Activated T-cell treated with anti-CD3 and anti-CD28 coated beads, Interleukin-2, amount 50 U/mL, for 48 hours (primary cell): ENCODE measurements at places on chromosomes 7 and 10.
A peak's percentile ranks its signal among the peaks of the same experiment; 100 is the strongest.

- DNase-seq = no peak
Observed at GRCh38 chr7:18320971-18321567, 174.5 kb upstream of the HDAC9 start.

- peak; percentile 83 for DNase-seq
Observed at GRCh38 chr7:157851501-157852067, 514.8 kb downstream of the DNAJB6 start.

DNA sequence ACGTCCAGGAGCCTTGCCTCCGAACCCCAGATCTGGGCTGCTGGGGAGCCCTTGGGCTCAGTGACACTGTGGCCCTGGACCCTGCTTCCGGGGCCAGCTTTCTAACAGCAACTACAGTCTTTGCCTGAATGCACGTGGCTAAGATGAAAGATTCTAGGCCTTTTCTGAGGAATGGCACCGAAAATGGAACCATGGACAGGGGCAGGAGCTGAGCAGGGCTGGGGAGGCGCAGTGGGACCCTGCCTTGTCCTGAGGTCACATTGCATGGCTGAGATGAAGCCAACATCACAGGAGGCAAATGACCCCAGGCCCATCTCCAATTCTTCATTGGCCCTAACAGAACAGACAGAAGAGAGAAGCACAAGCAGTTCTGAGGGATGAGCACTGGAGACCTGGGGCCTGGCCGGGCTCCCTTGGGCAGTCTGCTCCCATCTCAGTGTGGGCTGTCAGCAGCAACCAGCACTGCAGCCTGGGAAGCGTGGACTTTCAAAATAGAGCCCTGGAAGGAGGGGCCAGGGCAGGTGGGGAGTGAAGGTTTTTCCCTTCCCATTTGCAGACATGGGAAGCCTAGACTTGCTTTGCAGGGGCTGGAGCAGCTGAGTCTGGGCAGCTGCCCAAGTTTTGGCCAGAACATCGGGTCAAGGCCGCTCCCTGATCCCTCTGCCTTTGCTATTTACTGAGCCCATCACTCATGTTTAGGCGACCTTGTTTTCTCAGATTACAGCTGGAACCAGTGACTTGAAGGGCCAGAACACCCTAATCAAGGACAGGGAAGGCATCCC lies 114.4 kb upstream of the TCERG1L start:
- DNase-seq = no peak

GRCh38 chr7:138843632-138844580 lies 45.9 kb upstream of the ATP6V0A4 start:
- no peak for DNase-seq

DNA sequence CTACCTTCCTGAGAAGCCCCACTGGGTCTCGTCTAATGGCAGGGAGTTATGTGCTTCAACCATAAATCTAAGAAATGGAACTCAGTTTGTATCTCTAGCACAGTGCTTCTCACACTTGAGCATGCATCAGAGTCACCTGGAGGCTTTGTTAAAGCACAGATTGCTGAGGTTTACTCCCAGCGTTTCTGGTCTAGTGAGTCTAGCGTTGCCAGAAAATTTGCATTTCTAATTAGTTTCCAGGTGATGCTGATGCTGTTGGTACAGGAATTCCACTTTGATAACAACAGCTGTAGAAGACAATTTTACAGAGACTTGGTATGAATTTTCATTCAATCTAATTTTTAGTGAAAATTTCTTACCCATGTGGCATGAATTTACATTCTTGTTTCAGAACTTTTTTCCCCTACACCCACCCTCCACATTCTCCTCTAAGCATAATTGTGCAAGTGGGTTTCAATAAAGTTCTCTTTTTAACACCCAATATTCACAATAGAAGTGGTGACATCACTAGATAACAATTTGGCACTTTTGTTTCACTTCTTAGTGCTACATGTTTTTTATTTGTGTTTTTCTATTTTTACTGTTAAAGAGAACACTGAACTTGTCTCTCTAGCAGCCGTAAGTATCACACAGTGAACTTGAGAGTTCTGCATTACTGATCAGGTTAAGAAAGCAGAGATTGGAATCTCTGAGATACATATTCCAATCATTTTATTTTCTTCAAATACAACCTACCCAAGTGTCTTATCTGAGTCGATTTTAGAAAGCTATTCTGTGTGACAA lies 48.4 kb upstream of the BET1 start:
- DNase-seq = no peak

DNA sequence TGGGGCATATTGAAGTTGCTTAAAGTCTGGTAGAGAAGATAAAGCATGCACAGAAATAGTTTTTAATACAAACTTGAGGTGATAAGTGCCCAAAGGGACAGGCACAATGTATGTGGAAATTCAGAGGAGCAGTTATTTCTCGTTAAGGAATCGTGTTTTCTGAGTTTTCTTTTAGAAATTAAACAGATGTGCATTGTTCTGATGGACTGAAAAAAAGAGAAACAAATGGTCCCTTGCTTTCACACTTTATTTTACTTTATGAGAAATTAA lies 45.6 kb downstream of the CNNM2 start:
- DNase-seq = no peak

DNA sequence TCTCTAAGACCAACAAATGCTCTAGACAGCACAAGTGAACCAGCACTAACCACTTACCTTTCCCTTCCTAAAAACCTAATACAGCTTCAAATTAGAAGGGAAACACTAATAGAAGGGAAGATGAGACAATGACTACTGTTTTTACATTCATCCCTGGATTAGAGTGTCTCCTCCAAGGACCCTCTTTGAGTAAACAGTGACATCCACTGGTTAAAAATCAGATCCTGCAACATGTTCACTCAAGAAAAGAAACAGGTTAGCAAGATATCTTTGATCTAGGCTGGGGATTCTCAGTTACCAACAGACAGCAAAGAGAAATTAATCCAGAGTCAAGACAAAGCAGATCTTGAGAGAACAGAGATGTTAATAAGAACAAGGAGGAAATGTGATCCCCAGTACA lies 177.7 kb upstream of the GHITM start:
- DNase-seq = no peak

DNA sequence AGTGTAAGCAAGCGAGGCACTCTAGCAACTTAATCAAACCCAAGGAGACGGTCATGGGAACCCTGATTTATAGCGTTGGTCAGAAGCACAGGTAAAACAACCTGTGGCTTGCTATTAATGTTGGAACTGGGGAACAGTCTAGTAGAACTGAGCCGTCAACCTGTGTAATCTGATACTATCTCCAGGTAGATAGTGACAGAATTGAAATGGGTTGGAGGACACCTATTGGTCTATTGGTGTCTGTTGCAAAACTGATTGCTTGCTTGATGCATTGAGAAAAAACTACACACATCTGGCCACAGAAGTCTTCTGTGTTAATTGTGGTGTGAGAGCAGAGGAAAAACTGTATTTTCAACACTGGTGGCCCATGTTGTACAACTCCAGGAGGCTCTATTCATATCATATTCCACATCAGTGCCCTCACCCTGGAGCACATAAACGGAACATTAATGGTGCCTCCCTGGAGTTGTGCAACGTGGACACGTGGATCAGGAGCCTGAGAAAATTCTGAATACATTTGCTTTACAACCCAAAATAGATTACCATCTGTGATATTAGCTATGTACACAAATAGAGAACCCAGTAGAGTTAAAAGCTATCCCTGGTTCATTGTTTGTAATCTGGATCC lies 112.2 kb downstream of the MYO3A start:
- no peak for DNase-seq

DNA sequence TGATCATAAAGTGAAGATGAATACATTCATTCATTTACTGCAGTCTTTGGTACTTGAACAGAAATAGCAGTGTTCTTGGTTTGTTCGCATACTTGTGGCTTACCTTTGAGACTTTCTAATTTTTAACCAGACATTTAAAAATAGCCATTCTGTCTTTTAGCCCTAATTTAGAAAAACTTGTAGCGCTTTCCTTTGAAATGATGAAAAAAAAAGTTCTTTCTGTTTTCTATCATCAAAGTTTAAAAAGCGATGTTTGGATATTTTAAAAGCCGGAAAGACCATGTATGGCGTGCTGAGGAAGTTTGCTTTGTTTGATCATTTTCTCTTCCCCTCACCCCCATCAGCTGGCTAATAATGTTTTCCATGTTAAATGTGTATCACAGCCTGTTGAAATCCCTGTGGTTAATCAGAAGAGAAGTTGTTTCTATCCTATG lies 116.3 kb downstream of the CUX1 start:
- no peak for DNase-seq

GRCh38 chr10:129491123-129491734 lies 24.2 kb downstream of the MGMT start:
- DNase-seq = no peak

DNA sequence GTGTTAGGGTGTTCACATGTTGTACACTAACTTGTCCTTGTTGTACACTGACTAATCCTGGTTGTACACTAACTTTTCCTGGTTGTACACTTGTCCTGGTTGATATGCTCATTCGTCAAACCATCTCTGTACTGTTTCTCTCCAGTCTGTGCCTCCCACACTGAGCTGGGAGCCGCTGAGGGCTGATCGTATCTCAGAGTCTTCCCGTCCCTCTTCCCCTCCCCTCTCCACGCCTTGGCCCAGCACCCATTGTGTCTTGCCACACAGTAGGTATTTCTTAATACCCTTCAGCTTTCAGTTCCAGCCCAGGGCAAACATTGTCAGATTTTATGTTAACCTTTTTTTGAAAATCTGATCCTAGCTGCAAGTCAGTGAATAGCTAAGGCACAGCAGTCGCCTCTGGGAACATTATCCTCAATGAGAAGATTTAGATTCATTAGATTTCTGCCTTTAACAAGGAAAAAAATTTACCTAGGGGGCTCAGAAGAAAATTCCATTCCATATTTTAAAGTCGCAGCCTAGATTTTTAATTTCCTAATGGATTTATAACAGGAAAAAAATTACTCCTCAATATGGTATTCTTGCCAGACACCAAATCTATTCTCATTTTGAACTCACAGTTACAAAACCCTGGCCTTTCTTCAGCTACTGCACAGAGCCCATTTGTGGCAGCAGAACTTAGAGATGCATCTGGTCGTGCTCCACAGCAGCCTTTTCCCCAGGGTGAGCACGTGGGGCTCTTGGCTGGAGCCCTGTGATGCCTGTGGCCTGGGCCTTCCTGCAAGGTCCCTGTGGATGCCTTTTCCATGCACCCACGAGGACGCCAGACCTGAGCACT lies 33.0 kb upstream of the CHST15 start:
- DNase-seq = no peak

DNA sequence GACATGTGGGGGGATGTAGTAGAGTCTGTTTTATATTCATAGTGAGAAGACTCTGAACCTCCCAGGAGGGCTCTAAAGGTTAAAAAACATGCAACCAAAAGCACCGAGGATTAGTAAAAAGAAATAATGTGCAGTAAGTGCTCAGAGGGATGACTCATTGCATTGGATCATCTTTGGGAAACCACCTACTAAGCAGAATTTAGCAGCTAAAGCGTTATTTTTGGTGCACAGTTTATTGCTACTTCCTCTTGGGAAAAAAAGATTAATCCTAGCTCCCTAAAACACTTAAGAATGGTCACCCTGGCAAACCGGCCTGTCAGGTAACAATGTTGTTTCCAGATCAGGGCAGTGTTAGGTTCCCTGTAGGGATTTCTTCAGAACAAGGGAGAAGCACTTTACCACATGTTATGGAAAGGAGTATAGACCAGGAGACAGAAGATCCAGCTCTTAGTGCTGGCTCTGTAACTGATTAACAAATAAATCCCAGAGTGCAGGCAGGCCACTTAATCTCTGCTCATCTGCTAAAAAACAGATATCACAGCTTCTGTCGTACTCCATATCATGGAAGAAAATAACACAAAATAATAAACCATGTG lies 44.8 kb upstream of the FAM133B start:
- peak; percentile 54 for DNase-seq

GRCh38 chr10:132606536-132607316 lies 69.1 kb downstream of the INPP5A start:
- DNase-seq = no peak

DNA sequence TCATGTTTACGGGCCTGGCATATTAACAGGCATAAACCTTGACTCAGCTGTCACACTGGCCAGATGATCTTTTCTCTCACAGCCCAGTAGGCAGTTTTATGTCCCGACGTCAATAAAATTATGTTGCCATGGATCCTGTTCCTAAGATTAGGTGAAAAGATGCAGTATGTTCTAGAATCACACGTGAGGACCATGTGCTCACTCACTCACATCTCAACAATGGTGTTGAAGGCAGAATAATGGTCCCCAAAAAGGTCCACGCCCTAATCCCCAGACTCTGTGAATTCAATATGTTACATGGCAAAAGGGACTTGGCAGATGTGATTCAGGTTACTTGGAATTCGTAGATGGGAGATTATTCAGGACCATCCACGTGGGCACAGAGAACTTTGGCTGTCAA lies 3.5 kb downstream of the DOCK1 start:
- DNase-seq = no peak

DNA sequence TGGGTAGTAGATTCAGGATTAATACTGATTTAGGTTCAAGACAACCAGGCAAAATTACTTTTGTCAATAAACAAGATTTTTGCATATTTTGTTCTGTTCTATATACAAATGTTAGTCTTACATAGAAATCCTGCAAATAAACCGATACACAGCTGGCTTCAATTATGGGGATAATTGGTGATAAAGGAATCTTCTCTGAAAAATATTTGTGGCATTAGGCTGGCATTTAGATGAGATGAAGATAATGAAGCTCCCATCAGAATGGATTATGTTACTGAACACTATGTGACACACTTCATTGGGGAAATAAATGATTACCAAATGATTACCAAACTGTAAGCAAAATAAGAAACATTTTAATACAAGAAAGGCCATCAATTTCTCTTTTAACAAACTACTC lies 65.8 kb downstream of the NT5C2 start:
- no peak for DNase-seq

- DNase-seq = no peak
Observed at GRCh38 chr10:69088471-69088769, 517 bp downstream of the SRGN start.

DNA sequence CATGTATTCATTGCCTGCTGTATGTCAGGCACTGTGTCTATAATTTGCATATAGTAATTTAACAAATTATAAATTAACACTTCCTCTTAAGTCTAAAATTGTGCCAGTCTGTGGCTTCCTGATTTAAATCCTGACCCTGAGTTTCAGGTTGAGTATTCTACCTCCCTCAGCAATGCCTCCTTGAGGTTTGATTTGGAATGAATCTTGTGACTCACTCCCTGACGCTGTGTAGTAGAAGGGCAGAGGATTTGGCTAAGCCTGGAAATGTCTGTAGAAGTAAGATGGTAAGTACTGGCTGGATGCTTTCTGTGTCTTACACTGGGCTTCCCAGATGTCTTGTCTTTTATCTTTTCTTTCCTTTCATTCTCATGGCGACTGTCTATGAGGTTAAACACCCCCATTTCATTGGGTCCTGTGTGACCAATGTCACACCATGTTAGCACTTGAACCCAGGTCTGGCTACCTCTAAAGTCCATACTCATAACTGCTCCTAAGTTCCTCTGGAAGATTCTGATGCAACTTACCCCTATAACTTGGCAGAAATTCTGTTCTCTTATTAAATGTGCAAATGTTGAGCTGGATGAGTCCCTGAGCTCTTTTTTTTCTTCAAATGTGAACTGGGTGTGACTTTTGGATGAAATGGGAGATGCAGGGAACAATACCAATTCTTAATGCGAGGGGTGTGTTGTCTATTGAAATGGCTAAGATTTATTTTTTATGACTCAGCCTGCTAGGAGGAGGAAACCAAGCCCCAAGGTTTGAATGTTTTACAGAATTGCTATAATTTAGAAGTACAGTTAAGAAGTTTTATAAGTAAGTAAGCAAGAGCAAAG lies 48.5 kb downstream of the PLCE1 start:
- DNase-seq = no peak
